Stimulated activated naive B cell treated with anti-CD40 and anti-IgM and Interleukin-4, amounts not matched to agents 10 μg/mL and 1 μg/mL and 100 μg/mL, for 72 hours (primary cell): ENCODE measurements at places on chromosomes 12 and 14.

DNA sequence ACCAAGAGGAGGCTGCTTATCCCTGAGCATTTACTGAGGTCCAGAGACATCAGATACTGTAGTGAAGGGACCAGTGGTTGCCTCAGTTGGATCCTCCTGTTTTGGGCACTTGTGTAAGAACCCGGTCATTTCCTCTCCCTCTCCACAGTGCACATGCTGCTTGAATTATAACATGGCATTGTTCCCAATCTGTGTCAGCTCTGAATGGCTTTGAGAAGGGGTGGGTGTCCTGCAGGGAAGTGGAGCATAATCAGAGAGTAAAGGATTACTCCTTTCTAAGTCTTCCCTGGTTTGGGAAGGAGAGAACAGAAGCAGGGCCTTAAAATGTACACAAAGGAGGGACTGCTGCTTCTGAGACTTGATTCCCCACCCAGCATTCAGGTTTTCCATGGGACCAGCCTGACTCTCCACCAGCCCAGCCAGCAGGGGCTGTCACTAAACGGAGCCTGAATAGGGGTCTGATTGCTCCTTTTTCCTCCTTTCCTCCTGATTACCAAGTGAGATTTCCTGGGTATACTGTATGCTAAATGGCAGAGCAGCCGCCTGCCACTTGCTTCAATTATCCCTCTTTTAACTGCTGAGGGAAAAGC, 78.4 kb downstream of the NRXN3 start:
- DNase-seq, result no peak

- no peak for DNase-seq
These were observed 83.3 kb upstream of the CSRP2 start for GRCh38 chr12:76962099-76962498.

- DNase-seq, result no peak
These were observed 24.2 kb downstream of the FGD4 start for GRCh38 chr12:32423559-32423958.

DNA sequence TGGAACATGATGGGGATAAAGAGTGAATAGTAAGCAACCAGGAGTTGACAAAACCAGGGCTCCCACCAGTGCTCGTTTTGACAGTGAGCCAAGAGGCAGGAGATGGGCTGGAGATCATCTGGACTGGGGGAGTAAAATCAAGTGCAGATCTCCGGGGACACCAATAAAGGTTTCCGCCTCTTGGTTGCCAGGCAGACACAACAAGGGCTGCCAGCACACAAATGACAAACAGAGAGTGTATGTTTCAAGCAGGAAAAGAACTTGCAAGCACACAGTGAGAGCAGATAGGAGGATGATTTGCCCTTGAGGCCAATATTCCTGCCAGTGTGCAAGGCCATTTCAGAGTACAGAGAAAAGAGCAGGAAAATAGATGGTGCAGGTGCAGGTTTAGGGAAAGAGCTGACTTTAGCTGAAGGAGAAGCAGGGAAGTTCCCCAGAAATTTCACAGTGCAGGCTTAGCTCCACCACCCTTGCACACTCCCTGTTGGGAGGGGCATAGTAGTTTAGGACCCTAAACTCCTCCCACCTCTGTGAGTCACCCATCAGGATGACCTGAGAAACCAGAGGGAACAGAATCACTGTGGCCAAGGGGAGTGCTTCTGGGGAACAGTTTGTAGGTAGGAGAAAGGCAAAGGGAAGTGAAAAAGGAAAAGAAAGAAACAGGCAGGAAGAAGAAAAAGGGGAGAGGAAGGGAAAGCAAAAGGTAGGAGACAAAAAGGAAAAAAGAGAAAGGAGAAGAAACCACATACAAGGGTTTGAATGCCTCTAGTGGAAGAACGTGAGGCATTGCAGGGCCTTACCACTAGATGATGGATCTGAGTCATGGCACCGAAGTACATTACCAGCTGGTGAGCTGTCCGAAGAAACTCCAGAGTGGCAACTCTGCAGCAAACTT, 404.4 kb downstream of the SLC6A15 start:
- DNase-seq, result no peak

DNA sequence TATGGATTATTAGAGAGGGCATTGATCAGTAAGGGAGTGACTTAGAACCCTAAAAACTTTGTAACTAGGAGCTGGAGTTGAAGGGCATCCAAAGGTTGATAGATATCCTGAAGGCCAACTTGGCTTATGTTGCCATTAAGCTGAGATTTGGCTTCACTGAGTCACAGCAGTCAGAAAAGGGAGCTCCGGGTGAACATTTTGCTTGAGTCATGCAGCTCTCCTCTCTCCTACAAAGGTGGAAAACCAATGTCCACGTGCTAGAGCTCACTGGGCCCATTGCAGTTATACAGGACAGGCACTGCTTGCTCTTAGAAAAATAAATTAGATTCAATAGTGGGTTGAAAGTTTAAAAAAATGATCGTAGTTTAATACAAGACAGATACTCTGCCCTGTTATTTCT, 87.3 kb upstream of the LRIG3 start:
- no peak for DNase-seq

GRCh38 chr12:94750864-94751263, 100.5 kb upstream of the TMCC3 start:
- DNase-seq, result no peak

GRCh38 chr14:67785270-67786109, 30.9 kb downstream of the ZFYVE26 start:
- DNase-seq, result no peak

- no peak for DNase-seq
These were observed 37.5 kb downstream of the RAP1B start for GRCh38 chr12:68648179-68648578.

DNA sequence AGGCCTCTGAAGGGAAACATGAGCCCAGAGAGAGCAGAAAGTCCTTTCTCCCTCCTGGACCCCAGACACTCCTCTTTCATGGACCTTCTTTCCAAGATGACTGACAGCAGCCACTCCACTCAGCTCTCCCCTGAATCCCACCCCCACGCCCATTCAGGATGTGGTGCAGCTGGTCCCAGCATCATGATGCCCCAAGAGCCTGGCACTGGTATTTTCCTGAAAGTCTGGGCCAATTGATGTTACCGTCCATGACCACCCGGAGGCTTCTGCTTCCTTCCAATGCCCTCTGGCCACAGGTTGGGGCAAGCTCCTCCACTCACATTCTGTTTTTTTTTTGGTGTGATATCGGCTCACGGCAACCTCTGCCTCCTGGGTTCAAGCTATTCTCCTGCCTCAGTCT, 112.6 kb downstream of the CALM1 start:
- no peak for DNase-seq

DNA sequence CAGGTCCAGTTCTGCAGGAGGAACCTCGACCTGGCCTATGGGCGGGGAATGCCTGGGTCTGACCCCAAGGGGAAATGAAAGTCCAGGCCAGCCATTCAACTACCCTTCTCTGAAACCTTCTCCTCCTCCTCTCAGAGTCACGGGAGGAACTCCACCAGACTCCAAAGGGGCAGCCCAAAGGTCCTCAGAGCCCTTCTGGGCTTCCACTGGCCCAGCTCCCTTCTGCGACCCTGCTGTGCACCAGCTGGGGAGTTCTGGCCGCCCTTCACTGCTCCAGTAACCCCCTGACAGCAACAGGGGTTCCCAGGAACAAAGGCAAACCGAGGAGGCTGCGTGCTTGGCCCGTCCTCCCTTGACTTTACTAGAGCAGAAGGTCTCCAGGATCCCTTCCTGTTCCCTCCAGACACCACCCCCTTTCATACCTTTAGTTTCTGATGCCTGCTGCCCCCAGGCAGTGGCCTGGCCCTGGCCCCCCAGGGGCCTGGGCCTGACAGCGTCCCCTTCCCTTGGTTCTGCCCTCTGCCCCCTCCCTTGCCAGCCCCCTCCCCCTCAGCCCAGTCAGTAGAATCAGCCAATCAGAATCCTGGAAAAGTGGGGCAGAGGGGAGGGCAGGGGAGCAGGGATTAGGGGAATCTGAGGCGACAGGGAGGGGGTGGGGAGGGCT, 850 bp upstream of the ZNF385A start:
- DNase-seq, result peak; percentile 60

GRCh38 chr12:72832024-72832423, 559.9 kb downstream of the TRHDE start:
- no peak for DNase-seq

GRCh38 chr14:88005978-88006851, 1.3 kb downstream of the GPR65 start:
- peak; percentile 41 for DNase-seq

GRCh38 chr12:51908876-51909592, 1.7 kb downstream of the ACVRL1 start:
- DNase-seq, result no peak

GRCh38 chr12:79685068-79685467, 5.7 kb downstream of the PAWR start:
- no peak for DNase-seq

GRCh38 chr12:4956054-4956453, 46.3 kb downstream of the KCNA1 start:
- no peak for DNase-seq

DNA sequence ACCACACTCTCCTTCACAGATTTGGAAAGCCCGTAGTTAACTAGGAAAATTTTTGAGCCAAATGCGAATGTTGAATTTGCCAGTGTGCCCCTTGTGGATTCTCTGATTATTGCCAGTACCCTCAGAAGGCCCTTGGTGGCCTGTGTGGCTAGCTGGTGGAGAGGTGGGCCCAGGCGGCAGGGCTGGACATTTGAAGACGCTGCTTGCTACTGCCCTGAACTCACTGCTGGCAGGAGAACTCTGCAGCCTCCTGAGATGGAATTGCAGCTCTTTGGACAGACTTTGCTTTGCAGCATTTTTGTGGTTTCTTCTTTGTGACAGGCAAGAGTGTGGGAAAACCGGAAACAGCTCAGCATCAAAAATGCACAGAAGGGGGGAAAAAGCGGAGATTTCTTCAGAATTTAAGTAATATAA, 97.6 kb downstream of the TGFB3 start:
- DNase-seq, result no peak

- DNase-seq, result peak; percentile 43
These were observed 11.6 kb downstream of the ATP6V0A2 start for GRCh38 chr12:123723765-123724164.

GRCh38 chr12:49903700-49904423, at the start of gene FAIM2:
FAIM2 (minus strand) TSS chr12:49903900; CDS start chr12:49903792, 108 bp downstream.
- peak; percentile 20 for DNase-seq

GRCh38 chr12:51760231-51760630, 88.3 kb downstream of the FIGNL2 start:
- no peak for DNase-seq

- no peak for DNase-seq
These were observed 272.4 kb upstream of the FOXG1 start for GRCh38 chr14:28494196-28494595.

DNA sequence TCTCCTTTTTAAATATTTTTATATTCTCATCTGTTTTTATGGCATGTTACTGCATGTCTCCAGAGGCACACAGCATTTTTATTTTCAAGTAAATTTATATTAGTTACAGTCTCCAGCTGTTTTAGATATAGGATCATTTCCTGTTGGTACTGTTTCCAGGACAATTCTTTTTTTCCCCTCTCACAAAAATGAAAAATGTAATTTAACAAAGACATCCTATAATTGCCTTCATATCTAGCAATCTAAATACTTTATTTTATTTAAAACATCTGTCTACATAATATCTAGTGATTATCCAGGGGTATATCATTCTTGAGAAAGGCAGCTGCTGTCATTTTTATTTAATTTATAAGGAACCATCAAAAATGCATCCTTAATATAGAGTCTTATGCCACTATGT, 272.4 kb upstream of the NPAS3 start:
- no peak for DNase-seq

DNA sequence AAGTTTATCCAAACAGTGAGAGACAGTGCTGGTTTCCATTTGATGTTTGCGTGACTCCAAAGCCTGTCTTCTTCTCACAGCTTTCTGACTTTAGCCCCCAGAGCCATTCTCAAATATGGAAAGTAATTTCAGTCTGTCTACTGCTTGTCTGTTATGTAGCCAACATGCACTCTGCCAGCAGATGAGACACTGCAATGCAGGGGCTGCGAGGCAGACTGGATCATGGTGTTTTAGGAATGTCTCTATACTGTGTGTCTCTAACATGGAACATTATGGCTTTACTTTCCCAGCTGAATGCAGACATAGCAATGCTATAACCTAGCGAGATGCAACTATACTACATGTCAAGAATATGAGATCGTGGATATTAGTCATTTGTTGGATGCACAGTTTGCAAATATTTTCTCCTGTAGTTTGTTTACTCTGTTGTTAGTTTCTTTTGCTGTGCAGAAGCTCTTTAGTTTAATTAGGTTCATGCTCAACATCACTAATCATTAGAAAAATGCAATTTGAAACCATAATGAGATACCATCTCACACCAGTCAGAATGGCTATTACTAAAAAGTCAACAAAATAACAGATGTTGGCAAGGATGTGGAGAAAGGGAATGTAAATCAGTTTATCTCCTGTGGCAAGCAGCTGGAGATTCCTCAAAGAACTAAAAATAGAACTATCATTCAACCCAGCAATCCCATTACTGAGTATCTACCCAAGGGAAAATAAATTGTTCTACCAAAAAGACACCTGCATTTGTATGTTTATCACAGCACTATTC, 235.8 kb upstream of the TMTC1 start:
- DNase-seq, result no peak

DNA sequence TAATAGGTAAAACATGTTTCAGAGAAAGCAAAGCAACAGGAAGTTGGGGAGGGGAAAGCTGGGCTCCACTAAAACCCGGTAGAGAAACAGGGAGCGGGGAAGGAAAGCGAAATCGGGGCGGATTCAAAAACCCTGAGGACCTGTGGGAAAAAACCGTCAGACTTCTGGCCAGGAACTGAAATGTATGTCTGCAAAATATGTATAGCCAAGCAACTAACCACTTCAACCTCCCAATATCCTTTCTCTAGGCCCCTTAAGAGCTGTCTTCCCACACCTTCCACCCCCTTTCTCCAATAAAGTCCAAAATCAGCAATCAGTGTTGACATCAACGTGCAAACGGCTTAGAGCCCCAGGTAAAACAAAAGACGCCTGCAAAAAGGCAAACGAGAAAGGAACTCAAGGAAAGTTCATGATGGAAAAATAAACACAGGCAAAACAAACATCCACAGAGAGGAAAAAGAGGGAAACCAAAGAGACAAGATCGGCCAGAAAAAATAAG, 32.8 kb downstream of the SIX1 start:
- no peak for DNase-seq

DNA sequence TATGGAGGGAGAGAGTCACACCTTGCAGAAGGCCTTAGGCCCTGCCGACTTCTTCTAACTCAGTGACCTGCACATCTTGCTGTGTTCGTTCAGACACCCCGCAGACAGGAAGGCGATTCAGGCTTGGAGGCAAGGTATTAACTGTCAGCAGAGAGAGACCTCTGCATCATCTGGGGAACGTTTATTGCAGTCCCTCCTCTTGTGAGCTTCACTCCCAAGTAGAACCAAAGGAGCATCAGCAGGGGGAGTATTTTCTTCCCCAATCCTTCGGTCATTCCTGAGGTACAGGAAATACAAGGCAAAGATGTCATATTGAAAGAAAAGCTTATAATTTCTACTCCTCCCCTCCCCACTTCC, 217.9 kb downstream of the CRADD start:
- DNase-seq, result no peak

- no peak for DNase-seq
These were observed 554.5 kb downstream of the TMEM121 start for GRCh38 chr14:106080922-106081321.

- peak; percentile 29 for DNase-seq
These were observed 42.7 kb upstream of the NCOR2 start for GRCh38 chr12:124610021-124610612.

GRCh38 chr12:46473634-46474329, 101.2 kb upstream of the SLC38A2 start:
- DNase-seq, result peak; percentile 9
